Ammon's horn (tissue), 1 donor: ENCODE measurements at places on chromosomes 7 and 10.

DNA sequence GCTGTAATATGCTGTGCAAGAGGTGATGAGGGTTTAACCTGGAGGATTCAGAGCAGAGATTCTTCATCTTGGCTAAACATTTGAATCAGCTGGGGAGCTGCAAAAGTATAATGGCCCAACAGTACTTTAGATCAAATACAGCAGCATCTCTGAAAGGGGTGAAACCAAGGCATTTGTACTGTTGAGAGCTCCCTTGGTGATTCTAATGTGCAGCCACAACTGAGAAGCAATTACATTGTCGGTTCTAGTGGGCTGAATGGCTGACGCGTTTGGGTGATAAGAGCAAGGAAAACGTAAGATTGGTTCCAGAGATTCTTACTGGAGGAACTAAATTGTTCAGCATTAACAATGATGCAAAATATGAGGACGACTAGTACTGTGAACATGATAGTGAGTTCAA lies 269.7 kb downstream of the AGMO start:
- DNase-seq: no peak

DNA sequence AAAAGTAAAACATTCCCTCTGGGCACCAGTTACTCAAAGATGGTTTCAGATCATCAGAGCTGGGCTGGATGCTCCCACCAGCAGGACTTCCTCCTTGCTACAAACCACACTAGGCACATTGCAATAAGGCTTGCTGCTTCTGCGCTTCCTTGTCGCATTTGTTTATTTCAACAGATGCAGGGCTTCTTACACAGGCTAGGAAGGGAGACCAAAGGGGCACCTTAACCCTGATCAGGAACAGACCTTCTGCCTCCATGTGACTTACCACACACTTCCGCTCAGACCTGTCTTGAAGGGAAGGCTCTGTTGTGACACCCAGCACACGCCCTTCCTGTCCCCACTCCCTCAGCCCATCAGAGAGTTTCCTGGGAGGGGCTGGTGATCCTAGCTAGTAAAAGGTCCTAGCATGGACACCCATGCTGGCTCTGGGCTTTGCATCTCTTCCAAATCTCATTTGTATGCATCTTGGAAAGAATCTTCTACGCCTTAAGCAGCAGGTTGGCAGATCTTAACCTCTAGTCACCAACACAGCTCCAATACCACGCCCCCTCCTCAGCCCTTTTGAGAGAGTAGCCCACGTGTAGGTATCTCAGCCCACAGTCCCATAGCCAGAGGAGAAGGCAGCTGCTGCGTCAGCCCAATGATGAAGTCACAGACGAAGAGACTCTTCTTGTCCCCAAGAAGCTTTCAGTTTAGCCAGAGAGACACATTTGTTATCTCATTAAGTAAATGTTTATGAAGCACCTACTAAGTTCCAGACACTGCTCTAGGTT lies 47.1 kb upstream of the SVIL start:
- DNase-seq: no peak

- no peak for DNase-seq
Measured at GRCh38 chr10:130766071-130766470, 545.5 kb downstream of the TCERG1L start.

DNA sequence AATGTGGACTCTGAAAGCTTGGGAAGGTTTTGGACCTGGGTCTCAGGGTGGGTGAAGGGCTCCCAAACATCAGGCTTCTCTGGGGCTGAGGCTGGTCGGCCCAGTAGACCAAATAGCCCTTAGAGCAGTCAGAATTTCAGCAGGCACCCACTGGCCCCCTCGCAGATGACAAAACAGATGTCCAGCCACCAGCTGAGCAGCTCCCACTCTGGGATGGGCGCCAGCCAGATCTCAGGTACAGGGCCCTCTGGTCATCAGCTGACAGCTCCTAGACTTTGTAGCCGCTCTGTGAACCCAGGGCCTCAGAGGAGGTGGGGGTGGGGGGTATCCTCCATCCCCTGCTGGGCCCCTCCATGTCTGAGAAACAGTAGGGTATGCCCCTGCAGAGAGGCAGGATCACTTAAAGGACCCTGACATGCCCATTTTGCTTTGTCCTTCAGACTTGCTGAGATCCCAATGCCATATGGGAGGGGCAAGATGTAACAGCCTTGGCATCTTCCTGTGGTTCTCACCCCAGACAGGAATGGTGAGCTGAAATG lies 26.5 kb downstream of the HSPA12A start:
- DNase-seq: no peak

DNA sequence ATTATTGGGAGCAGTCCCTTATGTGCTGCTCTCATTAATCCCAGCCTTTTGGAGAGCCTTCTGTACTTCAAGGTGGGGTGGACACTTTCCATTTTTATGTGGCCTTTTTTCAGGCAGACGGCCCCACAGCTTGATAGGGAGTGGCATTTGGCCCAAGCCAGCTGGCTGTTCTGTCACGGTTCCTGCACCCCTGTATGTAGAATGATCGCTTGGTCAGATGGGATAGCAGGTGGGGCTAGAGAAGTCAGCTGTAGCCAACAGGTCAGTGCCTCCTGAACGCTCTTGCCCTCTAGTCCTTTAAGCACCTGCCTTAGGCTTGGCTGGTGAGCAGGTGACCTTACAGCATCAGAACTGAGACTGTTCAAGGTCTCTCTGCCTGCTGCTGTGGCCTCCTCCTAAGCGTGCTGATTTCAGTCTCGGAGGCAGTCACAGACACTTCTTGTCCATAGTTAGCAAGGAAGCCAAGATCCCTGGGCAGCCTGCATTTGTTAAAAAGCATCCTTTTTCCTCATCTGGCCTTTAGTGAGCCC lies 95.3 kb downstream of the LRRC4 start:
- no peak for DNase-seq

DNA sequence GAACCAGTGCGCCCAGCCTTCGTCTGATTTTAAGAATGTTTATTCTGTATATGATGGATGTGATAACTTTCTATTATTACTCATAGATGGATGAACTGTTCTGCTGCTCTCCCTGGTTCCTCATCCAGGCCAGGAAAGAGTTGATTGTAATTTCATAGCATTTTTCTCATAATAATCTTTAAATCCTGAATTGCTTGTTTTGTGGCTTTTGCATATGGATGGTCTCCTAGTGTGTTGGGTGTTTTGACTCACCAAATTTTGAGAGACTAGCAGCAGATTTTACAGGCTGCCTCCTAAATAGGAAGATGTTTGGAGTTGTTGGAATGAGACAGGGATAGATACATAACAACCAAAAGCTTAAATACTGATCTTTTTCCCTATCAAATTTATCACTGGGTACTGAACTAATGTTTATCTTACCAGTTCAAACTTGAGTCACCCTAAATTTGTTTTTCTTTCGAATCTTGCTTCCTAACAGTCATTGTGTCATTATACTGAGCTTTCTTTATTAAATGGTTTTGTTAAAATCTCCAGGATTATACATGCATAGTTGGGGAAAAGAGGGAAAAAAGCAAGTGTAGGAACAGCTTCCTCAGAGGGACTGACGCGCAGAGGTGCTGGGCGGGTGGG lies 106.0 kb upstream of the GATA3 start:
- DNase-seq: no peak

GRCh38 chr7:131508754-131509486 lies 47.5 kb downstream of the PODXL start:
- no peak for DNase-seq

GRCh38 chr7:55593515-55594318 lies 21.4 kb upstream of the VOPP1 start:
- DNase-seq: no peak

DNA sequence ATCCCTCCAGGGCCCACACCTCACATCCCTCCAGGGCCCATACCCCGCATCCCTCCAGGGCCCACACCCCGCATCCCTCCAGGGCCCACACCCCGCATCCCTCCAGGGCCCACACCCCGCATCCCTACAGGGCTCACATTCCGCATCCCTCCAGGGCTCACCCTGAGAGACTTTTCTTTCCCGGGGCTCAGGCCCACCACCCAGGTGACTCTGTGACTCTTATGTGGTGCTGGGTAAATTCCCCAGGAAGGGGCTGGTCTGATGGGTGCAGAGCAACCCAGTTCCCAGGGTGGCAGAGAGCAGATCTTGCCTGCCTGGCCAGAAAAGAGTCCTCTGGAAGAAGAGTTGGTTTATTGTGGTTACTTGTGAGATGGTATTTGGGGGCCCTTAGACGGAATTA lies 290.7 kb downstream of the TCERG1L start:
- no peak for DNase-seq

DNA sequence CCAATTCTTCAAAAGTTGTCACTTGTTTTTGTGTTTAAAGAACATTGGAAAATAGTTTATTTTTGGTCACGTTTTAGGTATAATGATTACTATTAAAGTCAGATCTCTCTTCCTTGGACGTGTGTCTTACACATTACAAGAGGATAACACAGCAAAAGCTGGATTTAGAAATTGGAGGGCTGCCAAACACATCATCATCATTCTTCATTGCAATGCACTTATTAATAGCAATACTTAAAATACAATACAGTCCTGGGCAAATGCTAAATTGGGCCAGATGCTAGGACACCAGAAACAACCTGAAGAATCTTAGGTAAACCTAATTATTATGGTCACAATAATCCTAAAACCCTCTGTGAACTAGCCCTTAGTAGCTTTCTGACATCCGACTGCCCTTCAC lies 303.6 kb downstream of the DGKB start:
- DNase-seq: no peak

DNA sequence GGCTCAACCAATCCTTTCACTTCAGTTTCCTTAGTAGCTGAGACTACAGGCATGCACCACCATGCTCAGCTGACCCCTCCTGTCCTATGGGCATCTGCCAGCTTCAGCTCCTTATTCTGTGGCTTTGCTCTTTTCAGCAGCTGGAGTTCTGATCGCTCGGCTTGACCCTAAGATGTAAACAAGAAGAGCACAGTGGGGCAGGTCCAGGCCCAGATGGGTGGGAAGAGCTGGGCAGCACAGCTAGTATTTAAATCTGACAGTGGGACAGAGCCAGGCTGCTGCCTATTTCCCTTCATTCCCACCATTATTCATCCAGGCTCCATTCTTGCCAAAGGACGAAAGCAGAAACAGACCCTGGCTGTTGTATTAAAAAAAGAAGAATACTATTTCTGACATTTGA lies 494.9 kb upstream of the PODXL start:
- DNase-seq: no peak

- no peak for DNase-seq
Measured at GRCh38 chr10:34406463-34407323, 408.4 kb downstream of the PARD3 start.

GRCh38 chr7:92837000-92837749 lies 802 bp upstream of the CDK6 start:
- DNase-seq: no peak

DNA sequence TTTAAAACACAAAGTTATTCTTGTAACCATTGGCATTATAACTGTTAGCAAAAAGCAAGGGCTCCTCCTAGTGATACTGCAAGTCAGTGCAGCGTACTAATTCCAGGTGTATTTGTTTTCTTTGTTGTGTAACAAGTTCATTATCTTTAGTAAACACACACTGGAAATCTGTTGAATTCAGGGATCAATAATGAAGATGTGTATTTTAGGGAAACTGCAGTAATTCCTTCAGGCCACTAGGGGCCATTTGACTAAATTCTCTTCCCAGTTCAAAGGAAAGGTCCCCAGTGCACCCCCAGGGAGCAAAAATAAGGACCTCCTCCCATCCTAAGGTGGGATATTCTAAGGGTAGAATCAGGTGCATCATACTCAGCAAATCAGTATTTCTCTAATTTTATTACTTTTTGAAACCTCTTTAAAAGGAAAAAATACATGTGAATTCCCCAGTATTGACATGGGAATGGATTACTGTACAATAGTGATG lies 158.6 kb upstream of the LYZL1 start:
- no peak for DNase-seq

DNA sequence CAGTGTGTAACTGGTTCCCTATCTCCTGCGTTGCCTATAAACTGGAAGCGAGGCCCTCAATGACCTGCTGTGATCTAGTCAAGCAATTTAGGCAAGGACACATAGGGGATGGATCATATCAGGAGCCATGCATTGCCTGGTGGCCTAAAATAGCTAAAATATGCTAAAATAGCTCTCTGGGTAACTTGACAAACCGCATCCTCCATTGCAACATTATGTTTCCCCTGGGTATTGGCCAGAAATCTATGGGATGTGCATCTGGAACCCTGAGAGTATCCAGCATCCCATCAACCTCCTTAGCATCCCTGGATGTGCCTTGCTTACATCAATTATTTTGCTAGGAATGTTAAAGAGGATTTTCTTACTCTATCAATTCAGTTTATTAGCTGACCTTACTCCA lies 91.7 kb upstream of the ADCY1 start:
- DNase-seq: no peak

DNA sequence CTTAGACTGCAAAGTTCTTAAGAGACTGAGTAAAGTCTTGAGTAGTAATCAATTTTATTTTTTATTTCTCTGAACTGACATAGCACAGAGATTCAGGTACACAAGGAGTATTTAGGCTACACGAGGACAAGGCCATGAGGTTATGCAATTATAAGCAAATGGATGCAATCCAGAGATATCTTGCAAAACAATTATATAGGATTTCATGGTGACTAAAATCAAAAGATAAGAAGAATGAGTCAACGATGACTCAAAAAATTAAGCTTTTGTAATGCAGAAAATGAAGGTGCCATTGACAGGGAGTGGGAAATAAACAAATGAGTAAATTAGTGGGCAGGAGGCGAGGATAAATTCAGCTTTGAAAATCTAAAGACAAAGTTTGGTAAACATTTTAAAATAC lies 66.7 kb upstream of the MYO3A start:
- DNase-seq: no peak

DNA sequence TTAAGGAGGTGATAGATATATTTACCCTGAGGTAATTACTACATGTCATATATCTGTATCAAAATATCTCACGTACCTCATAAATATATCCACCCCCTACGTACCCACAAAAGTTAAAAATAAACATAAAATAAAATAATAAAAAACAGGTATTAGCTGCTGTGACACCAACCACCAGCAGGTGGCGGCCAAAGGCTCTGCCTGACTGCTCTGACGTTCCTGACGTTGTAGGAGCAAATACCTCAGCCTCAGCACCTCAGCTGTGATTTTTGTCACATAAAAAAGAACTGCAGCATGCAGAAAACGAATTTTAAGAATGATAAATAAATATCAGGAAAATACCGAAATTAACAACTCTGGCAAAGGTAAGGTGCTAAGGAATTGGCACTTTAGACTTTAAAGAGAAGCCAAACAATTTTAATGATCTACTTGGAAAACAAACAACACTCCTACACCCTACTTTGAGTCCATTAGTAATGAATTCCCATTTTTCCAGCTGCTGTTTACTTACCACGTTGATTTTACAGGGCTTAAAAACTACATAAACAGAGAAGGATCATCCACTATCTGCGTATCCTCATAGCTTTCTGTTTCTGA lies 125.4 kb upstream of the TARP start:
- peak; percentile 72 for DNase-seq

GRCh38 chr7:142478479-142479220 lies 220.8 kb upstream of the PRSS58 start:
- DNase-seq: peak; percentile 56
